Effector memory CD8-positive, alpha-beta T cell (primary cell): ENCODE measurements at places on chromosomes 3 and 15.

- no peak for DNase-seq
Measured at GRCh38 chr3:52078781-52079560, 22.6 kb upstream of the DUSP7 start.

GRCh38 chr15:25469377-25469776 is 30.6 kb upstream of the UBE3A start:
- no peak for DNase-seq

- no peak for DNase-seq
Measured at GRCh38 chr3:183477801-183478456, 49.5 kb upstream of the MCF2L2 start.

DNA sequence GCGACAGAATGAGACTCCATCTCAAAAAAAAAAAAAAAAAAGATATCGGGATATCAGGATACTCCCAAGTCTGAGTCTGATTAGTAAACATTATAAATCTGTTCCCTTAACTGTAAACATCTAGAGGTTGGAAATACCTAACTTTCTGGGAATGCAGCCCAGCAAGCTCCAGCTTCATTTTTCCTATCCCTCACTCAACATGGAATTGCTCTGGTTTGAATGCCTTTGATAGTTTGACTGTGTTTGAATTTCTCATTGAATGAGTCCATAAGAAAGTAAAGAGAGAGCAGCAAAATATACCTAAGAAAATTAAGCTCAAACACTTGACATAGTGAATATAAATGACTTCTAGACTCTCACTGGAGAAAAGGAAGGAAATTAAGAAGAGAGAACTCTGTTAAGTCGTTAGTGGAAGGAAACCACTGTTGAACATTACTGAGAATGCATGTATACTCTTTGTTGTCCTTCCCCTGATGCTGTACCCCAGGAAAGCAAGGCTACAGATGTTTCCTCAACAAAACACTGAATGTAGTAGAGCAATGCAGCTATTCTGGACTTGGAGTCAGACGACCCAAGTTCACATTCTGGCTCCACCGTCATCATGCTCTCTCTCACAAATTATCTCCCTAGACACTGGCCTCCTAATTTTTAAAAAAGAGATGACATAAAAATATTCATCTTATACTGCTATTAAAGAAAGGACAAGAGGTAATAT is 62.4 kb downstream of the CD200 start:
- DNase-seq, result no peak

- no peak for DNase-seq
Measured at GRCh38 chr15:78418686-78419085, 19.3 kb upstream of the IREB2 start.

DNA sequence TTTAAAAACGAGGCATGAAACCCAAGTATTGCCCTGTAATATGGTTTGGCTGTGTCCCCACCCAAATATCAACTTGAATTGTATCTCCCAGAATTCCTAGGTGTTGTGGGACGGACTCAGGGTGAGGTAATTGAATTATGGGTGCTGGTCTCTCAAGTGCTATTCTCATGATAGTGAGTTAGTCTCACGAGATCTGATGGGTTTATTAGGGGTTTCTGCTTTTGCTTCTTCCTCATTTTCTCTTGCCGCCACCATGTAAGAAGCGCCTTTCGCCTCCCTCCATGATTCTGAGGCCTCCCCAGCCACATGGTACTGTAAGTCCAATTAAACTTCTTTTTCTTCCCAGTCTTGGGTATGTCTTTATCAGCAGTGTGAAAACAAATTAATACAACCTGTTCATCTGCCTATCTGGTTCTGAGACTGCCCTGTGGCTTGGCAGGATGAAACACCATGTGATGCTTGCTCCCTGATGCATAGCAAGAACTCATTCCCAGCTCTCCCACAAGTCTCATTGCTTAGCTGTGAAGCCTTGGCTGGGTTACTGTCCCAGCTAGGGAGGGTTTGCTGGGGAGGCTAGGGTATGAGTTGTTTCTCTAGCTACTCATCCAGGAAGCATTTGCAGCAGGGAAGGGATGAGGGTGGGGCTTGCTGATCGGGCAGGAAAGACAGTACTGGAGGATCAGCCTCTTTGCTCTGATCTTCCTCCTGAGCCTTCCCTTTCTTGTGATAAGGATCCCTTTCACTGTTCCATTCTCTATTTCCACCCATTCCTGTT is 3.7 kb upstream of the SQOR start:
- no peak for DNase-seq

DNA sequence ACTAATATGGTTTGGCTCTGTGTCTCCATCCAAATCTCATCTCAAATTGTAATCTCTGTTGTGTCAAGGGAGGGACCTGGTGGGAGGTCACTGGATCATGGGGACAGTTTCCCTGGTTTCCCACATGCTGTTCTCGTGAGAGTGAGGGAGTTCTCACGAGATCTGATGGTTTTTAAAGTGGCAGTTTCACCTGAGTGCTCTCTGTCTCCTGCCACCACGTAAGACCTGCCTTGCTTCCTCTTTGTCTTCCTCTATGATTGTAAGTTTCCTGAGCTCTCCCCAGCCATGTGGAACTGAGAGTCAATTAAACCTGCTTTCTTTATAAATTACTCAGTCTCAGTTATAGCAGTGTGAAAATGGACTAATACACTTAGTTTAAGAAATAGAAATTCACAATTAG is 228.9 kb downstream of the CD47 start:
- DNase-seq, result no peak

GRCh38 chr15:43948691-43949325 is 122.0 kb downstream of the WDR76 start:
- DNase-seq, result no peak

- peak; percentile 87 for DNase-seq
Measured at GRCh38 chr15:90838139-90838538, 30.2 kb upstream of the FURIN start.

GRCh38 chr3:58062472-58062871 is 54.2 kb downstream of the FLNB start:
- DNase-seq, result no peak

DNA sequence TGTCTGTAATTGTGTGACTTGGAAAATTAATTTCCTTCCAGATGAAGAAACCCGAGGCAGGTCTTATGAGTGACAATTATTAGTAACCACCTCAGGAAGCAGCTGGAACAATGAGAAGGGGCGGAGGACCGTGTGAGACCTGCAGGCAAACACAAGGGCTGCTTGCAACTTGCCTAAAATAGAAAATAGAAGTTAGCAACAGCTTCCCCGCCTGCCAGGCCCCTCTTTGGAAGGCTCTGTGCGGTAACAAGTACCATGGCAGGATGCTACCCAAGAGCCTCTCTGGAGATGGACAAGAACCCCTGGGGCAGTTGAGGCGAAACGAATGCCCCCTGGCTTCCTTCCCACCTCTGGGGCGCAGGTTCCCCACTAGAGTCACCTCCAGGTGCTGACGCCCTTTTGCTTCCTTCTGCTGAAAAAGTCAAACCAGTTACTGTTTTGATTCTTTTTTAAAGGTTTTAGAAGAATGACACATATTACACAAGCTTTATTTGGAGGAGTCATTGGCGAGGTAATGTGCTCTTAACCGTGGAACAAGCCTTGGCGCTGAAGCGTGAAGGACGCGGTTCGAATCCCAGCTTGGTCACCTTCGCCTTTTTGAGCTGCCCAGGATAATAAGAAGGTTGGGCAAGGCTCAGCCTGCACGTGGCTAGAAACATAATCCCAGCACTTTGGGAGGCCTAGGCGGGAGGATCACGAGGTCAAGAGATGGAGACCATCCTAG is 47.0 kb upstream of the SYNM start:
- no peak for DNase-seq

GRCh38 chr3:108398510-108398909 is 102.2 kb downstream of the HHLA2 start:
- DNase-seq, result no peak

DNA sequence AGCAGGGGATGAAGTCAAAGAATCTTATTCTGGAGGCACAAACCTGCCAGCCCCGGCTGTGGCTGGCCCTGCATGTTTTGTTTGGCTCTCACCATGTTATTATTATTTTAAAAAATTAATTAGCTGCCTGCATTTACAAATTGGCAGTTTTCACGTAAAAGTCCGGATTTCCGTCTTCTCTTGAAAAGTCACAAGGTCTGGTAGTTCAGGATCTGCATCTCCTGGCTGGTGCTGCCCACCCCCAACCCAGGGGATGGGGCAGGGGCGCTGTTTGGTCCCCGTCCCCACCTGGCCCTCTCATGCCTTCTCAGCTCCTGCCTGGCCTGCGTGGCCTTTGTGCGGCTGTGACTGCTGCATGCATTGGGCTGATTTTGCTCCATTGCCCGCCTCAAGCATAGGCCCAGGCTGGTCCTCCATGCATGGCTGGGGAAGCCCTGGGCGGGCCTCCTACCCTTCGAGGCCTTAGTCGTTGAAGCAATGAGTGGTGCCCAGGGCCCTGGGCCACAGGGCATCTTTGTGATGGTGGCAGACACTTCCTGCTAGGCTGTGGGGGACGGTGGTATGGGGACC is 2.0 kb downstream of the FBLN2 start:
- no peak for DNase-seq

- DNase-seq, result no peak
Measured at GRCh38 chr3:46714728-46715506, 2.8 kb downstream of the PRSS50 start.

DNA sequence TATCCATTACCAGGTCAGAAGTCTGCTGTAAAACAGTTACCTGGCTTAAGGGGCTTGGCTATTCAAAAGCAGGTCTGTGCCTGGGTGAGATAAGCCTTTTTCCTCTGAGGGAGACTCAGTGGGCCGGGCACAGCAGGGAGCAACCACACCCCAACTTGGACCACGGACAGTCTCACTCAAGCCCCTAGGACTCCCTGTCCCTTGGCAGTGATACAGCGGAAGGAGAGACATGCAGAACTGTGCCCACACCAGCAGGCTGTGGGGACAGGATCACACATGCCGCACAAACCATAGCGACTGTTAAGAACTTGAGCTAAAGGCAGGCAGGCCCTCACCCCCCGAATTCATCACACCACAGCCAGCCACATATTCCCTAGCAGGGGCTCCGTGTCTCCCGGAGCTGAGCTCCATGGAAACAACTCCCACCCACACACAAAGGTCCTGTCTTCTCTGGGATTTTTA is 2.8 kb upstream of the GP5 start:
- no peak for DNase-seq

- no peak for DNase-seq
Measured at GRCh38 chr3:177452831-177453450, 255.7 kb upstream of the TBL1XR1 start.

- no peak for DNase-seq
Measured at GRCh38 chr15:79283252-79284048, 928 bp downstream of the ANKRD34C start.

GRCh38 chr15:40055576-40056293 is 16.8 kb upstream of the SRP14 start:
- DNase-seq, result no peak

- DNase-seq, result no peak
Measured at GRCh38 chr3:163508206-163508605, 1570.1 kb downstream of the SI start.
